Stimulated activated CD4-positive, alpha-beta T cell treated with anti-CD3 and anti-CD28 coated beads, TNF-alpha, amount 100 ng/mL, for 48 hours (primary cell): ENCODE measurements at places on chromosomes 2 and 18.
A peak's percentile ranks its signal among the peaks of the same experiment; 100 is the strongest.

GRCh38 chr18:49875783-49876182, 62.5 kb upstream of the ACAA2 start:
- DNase-seq = no peak

- no peak for DNase-seq
Measured at GRCh38 chr2:102422910-102423309, at the start of gene IL18RAP. Gene IL18RAP, plus strand, starts transcription at chr2:102423160. Its CDS starts 118 bp downstream, at chr2:102423278.

DNA sequence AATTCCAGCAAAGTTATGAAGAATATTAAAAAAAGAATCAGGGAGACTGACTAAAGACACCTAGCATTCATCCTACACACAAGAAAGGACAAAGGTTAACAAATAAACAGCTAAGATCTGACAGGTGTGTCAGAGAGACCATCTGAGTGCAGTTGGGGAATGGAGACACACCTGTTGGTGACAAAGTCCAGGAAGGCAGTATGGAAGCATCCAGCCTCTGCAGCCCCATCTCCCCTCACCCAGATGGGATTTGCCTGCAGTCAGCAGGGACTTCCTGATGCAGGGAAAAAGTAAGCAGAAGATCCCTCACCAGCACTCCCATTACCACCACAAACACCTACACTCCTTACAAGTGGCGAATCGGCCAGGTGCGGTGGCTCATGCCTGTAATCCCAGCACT, 37.9 kb downstream of the USP34 start:
- DNase-seq = no peak

DNA sequence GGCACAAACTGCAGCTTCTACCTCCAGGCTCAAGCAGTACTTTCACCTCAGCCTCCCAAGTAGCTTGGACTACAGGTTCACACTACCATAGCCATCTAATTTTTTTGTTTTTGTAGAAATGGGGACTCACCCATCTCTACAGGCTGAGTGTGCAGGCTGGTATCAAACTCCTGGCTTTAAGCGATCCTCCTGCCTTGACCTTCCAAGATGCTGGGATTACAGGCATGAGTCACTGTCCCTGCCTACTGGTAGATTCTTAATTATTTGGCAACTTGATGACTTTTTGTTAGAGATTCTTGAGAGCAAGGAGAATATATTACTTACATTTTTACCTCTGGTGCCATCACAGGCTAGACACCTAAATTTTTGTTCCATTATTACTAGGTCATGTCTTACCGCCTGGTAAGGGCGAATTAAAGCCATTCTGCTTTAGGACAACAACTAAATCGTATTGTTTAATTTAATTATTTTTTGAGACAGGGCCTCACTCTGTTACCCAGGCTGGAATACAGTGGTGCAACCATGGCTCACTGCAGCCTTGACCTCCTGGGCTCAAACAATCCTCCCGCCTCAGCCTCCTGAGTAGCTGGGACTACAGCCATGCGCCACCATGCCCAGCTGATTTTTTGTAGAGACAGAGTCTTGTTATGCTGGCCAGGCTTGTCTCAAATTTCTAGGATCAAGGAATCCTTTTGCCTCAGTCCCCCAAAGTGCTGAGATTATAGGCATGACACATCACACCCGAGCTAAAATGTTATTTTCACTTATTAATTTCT, 15.7 kb downstream of the DYNC1I2 start:
- no peak for DNase-seq

GRCh38 chr2:22281033-22281432, 1103.9 kb upstream of the KLHL29 start:
- DNase-seq = no peak

DNA sequence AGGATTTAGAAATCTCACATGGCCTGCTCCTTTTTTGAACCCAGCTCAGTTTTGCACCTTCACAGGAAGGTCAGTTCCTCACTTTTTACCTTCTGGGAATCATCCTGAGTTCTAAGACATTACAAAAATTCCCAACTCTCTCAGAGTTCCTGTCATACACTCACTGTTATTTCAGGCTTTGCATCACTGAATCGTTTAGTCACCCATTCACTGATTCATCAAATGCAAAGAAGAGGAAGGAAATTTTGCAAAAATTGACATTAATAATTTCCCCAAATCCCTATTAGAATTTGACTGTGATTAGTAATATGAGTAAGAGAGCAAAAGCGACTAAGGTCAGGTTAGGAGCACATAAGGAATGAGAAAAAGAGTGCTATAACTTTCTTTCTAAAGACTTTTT, 197.5 kb downstream of the PDE1A start:
- DNase-seq = no peak

DNA sequence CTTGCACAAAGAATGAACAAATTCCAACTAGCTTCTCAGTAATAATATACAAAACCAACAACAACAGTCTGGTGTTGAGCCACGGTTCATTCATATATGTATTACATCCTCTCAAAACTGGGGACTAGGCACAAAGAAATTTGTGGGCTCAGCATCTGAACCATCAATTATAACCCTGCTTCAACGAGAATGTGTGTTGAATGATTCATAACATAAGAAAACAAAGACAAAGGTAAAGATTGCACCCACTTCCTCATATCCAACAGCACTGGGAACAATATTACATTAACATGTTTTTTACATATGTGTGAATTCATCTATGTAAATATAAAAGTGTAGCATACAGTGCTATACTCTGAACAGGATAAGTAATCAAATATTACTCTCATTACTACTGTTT, 144.8 kb downstream of the CDH2 start:
- no peak for DNase-seq

DNA sequence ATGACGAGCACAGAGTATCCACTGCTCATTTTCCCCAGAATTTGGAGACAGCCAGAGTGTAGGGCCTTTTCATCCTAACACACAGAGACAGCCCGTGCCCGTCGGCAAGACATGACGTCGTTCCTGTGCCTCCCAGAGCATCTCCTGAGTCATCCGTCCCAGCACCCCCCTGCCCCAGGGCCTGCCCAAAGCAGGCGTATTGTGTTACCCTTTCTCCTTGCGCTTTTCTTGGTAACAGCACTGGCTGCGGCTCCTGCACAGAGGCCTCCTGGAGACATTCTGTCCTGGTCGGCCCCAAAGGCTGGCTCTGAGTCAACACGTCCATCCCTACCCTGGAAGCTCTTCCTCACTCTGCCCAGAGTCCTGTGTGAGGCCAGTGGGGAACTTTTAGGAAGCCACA, 217.1 kb downstream of the KLHL29 start:
- DNase-seq = no peak

GRCh38 chr2:117553448-117553847, 261.0 kb upstream of the DDX18 start:
- no peak for DNase-seq

GRCh38 chr18:25678221-25678620, 326.3 kb upstream of the ZNF521 start:
- DNase-seq = no peak

- DNase-seq = no peak
Measured at GRCh38 chr2:52571380-52572347, 1195.9 kb upstream of the CHAC2 start.

- DNase-seq = no peak
Measured at GRCh38 chr2:222734703-222735014, 63.2 kb downstream of the MOGAT1 start.

DNA sequence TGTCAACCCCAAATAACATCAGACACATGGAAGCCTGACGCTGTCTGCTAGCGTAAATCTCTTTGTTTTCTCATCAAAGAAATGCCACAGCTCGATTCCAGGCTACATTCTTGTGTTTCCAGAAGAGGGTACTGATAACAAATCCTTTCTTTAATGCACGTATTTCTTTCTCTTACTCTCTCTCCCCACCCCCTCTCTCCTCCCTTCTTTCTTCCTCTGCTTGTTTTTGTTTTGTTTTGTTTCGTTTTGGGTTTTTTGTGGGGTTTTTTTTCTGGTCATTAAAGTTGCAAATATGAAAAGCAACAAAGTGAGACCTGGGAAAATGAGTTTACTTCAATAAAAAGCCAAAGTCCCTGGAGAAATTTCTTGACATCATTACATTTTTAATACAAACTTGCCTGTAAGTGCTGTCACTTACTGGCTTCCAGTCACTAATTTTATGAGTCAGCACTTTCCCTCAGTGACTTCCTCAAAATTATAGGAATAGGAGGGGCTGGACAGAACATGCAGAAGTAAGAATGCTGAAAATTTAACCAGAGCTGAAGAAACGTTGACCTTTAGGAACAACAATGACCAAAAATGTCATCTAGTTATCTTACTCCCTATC, 106.7 kb upstream of the NABP1 start:
- no peak for DNase-seq

GRCh38 chr2:186365406-186365805, 120.7 kb upstream of the ZC3H15 start:
- no peak for DNase-seq

DNA sequence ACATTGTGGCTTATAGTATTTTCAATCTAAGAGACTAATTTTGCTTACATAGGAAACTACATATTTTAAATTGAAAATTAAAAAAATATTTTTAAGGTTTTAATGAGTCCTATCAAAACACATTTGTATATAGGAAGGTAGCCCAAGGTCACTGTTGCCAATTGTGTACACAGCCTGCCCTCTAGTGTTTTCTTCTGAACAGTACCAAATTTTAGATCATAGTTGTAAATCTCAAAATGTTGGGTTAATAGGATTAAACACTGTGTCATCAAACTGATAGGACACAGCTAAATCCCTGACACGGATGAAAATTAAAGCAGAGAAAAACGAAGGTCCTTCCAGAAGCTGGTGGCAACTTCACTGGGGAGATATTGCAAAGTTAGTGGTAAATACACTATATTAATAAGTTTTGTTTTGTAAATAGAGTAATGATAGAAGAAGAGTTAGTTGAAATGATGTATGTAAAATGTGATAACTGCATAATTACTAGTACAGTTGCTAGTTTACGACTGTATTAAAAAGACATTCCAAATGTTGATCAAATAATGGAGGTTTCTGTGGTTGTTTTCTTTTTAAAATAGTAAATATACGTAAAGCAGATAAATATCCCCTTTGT, 19.7 kb downstream of the CLUL1 start:
- DNase-seq = no peak

DNA sequence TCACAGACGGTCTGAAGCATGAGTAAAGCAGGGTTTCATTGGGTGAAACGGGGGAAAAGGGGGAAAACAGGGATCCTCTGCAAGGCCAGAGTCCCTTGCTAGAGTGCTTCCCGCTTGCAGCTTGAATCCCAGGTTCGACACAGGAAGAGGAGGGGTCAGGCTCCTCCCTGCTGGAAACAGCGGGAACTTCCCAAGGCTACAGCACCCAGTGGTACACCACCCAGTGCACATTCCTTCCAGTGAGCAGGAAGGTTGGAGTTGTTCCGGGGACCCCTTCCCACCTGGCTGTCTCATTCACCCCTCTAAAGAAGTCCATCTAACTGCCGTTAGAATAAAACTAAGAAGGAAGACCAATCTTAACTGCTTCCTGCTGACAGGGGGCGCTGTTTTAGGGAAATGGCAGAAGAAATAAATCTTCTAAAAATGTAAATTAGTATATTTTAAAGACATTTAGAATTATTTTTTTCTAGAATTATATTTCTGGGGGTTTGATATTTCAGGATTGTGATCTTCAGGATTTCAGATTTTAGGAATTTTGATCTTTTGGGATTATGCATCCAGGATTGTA, 230.9 kb downstream of the RBM43 start:
- DNase-seq = peak; percentile 2

DNA sequence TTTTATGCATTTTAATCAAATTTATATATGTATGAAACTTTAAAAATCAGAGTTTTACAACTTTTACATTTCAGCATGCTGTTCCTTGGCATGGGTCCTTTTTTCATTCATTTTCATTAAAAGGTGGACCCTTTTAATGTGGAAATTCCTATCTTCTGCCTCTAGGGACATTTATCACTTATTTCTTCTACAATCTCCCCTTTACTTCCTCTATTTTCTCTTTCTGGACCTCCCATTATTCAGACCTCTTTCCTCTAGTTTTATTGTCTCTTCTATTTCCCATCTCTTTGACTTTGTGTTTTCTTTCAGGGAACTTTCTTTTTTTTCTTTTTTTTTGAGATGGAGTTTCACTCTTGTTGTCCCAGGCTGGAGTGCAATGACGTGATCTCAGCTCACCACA, 5.7 kb downstream of the PROC start:
- no peak for DNase-seq

- no peak for DNase-seq
Measured at GRCh38 chr18:23565916-23566547, 20.3 kb downstream of the NPC1 start.

GRCh38 chr2:121031568-121032340, 253.2 kb downstream of the TFCP2L1 start:
- no peak for DNase-seq

- no peak for DNase-seq
Measured at GRCh38 chr2:158319269-158319668, 137.3 kb downstream of the CCDC148 start.

DNA sequence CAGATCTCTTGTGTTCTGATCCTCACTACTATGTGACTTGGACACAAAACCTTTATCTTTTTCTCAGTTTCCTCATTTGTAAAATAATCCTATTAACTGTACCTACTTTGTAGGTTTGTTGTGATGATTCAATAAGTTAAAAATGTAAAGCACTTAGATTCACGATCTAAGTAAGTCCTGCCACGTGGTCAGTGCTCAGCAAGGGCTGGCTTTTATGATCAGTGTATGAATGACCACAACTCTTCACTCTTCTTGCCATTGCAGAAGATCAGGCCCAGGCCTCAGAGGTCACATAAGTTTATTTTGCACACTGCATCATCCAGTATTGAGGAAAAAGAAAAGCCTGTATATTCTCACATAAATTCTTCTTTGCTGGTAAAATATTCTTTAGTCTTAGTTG, 1192.5 kb upstream of the ACVR2A start:
- no peak for DNase-seq

- DNase-seq = no peak
Measured at GRCh38 chr2:187138265-187138664, 289.3 kb upstream of the ZSWIM2 start.

DNA sequence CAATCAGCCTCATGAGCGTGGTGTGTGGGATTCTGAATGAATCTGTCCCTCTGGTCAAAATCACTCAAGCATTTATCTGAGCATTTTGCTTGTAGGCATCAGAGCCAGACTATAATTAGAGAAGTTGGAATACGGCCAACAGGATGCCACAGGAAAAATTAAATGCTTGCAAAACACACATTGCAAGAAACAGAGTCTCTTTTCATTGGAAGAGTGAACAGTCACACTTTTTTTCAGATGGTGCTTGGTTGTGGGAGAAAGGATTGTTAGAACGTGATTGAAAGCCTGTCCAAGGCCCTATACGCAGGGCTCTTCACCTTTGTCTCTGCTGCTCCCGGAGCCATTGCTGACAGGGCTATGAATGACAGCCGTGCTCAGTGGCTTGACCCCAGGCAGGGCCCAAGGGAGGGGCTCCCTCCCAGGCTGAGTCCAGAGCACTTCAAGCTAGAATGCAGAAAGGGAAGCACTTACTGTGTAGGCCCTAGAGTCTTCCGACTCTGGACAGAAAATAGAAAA, 59.8 kb downstream of the SNTG2 start:
- DNase-seq = no peak

GRCh38 chr2:101625387-101625786, 72.1 kb upstream of the MAP4K4 start:
- DNase-seq = no peak

- no peak for DNase-seq
Measured at GRCh38 chr2:177147093-177147694, 65.4 kb upstream of the HNRNPA3 start.
